Stimulated activated CD4-positive, alpha-beta T cell treated with anti-CD3 and anti-CD28 coated beads, Interleukin-15, amount 100 ng/mL, for 48 hours (primary cell): ENCODE measurements at places on chromosomes 12 and 14.

DNA sequence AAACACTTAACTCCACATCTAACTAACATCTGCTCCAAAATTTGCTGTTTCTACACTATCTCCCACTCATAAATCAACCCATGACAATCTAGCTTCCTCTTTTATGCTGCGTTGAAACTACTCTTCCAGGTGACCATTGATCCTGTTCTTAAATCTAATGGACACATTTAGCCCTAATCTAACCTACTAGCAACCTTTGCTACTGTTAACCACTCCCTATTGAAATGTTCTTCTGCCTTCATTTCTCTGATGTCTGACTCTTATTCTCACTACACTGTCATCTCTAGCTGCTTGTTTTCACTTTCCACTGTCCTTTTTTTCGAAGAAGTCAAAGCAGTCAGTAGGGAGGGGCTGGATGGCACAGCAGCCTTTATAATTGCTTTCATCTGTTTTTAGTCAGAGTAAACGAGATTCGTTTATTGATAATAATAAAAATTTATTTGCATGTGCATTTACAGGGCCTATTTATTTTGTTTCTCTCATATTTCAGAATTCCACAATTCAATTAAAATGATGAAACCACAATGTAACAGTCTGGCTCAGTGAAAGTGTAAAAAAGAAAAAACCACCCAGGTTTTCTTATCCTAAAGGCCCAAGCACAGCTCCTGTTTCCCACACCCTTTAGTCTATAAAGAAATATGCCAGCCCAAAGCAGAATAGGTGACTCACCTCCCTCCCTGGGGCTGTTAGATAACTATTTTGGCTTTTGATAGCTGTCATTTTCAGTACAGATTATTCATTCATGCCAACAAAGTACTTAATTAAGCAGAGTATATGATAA, 44.9 kb downstream of the ATP2B1 start:
- DNase-seq = no peak

DNA sequence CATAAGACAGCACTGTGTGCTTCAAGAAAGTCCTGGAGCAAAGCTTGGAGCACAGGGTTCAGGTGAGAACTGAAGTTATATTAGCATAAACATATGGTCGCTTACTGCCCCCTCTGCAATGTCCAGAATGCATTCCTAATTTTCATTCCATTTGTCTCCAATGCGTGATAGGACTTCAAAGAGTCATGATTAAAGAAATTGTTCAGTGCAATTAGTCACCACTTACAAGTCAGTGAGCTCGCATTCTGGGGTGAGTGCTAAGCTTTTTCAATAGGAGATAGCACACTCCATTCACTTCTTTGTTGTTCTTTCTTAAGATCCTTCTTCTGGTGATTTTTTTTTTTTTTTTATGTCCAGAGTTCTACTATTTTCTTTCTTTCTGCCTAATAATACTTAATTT, 398.4 kb downstream of the SYT1 start:
- no peak for DNase-seq

DNA sequence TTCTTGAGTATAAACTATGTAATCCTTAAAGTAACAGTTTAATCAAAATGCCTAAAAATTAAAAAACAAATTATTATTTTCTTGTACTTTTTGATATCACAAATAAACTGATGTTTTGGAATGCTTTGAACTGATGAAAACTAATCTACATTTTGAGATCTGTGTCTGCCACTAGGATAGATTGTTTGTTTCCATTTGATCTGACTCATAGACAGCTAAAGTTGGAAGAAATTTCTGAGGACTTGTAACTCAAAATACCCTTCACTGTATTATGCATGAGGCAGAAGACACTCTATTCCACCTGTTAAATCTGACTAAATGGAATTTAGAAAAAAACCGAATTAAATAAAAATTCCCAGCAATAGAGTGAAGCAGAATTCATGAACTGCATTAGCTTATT, 1400.0 kb upstream of the FLRT2 start:
- DNase-seq = no peak

DNA sequence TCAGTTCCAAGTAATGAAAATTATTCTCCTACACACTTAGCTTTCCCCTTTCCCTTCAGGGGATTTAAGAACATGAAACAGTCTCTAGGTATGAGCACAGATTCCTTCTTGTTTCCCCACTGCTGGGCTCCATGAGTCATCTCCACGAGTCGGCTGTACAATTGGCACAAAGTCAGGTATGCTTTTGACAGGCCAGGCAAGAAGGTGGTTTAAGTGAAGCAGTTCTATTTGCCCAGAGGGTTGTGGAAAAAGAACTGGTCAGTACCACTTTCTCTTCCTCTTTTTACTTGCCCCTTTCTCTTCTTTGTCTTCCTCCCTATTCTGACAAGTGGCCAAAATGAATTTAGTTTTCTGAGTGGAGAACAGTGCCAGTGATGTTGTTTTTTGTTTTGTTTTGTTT, 16.3 kb downstream of the DYNC1H1 start:
- no peak for DNase-seq

DNA sequence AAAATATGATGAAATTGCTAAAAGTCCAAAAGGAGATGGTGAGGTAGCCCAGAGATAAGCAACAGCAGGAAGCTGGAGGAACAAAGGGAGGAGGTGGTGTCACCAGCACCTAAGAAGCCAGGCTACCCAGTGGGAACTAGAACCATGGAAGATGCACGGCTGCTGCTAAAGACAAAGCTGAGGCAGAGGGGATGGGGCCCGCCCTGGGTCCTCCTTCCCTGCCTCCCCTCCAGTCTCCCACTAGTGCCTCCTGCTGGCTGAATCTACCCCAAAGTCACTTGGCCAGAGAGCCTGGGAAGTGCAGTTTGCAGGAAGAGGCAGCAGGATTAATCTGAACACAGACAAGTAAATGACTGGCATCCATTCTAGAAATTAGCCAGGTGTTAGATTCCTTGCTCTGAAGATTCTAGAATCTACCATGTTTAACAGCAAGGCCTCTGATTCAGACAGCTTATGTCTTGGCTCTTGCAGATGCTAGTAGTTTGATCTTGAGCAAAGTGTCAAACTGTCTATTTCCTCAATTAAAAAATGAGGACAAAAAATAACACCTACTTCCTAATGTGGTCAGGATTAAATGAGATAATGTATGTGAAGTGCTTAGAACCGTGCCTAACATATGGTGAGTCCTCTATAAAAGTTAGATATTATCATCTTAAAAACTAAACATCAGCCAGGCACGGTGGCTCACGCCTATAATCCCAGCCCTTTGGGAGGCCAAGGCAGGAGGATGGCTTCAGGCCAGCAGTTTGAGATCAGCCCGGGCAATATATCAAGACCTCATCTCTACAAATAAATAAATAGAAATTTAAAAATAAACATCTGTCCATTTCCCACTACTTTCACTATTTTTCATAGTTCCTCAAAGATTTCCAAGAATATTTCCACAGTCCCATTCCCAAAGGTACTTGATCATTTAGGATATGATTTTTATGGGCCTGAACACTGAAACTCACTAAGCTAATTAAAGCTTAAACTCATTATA, 5.8 kb upstream of the LRP10 start:
- no peak for DNase-seq

- no peak for DNase-seq
Measured at GRCh38 chr14:61950340-61950739, 188.1 kb downstream of the SNAPC1 start.

DNA sequence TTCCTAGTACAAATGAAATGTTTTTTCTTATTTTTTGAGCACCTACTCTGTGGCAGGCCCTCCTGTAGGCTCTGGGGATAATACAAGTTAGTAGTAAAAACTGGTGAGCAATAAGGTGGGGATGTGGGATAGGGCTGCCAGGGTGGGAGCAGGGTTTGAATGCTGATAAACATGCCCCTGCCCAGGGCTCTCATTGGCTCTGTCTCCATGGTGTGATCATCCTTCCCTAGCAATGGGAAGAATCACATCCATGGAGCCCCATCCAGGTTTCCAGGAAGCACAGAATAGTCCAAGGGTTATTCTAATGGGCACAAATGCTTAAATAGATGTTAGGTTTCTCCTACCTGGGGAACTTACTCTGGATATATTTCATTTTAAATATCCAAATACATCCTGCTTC, 45.5 kb downstream of the GIT2 start:
- no peak for DNase-seq

- DNase-seq = no peak
Measured at GRCh38 chr12:119204671-119205285, 26.0 kb downstream of the HSPB8 start.

GRCh38 chr12:127717278-127717677, 549.7 kb upstream of the TMEM132C start:
- DNase-seq = no peak

DNA sequence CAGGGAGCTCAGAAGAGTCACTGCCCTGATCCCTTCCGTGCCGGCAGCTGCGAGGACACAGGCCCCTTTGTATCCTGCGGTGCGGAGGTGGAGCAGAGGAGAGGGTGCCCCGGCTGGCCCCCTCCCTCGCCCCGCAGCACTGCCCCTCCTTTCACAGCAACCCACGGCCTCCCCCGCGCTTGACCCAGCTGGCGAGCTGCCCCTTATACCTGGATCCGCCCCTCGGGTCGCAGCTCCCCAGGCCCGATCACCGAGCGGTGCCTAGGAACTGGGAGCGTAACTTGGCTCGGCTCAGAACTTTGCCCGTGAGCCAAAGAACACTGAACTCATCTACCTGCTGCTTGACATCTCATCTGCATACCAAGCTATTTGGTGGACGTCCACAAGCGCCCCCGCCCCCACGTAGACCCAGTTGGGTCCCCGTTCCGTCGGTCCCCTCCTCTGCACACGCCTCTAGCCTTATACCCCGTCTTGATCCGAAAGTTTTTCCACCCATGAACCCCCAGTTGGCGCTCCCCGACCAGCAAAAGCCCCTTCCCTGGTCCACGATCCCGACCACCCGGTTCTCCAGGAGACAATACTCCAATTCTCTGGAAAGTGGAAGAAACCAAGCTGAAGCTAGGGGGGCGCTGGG, 697 bp upstream of the DNAJC14 start:
- DNase-seq = peak; percentile 18

DNA sequence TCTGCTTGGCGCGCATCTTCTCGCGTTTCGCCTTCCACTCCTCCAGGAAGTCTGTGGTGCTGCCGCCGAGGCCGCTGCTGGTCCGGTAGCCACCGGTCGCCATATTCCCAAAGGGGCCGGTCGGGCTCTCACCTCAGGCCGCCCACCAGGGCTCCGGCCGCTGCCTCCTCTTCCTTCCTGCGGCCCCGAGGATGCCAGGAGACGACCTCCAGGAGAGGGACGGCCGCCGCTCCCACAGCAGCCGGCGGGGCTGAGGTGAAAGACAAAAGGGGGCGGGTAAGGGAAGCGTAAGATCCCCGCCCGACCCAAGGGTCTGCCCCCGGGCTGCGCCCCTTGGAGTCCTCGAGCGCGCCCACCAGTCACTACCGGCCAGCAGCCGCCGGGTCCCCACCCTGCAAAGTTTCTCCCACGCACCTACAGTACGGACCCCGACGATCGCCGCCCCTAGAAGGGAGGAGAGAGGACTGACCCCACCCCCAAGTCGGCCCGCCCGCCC, 574 bp downstream of the PAWR start:
- DNase-seq = no peak

DNA sequence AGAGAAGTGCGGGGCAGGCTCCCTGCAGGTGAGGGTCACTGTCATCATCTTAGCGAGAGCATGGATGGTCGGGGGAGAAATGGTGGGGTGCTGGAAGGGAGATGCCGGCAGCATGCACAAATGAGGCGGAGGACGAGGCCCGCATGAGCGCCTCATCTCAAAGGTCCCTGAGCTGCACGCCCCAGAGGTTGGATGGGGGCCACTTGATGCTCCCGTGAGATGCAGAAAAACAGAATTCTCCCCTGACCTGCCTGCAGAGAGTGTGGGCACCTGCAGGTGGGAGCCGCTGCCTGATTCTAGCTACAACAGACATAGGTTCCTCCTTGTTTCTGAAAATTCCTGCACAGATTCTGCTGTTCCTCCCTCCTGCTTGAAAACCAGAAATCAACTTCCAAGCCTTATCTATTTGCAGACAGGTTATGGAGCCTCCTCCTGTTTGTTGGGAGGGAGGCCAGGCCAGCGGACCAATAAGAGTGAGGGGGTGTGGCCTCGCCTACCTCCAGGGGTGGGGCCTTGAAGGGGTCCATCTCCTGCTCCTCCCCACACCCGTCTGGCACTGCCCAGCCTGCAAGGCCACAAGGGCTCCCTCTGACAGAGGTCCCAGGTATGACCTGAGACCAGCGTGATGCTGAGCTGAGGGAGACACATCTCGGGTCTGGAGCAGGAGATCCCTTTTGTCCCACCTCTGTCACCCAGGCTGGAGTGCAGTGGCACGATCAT, 67.2 kb downstream of the KDM2B start:
- DNase-seq = no peak

DNA sequence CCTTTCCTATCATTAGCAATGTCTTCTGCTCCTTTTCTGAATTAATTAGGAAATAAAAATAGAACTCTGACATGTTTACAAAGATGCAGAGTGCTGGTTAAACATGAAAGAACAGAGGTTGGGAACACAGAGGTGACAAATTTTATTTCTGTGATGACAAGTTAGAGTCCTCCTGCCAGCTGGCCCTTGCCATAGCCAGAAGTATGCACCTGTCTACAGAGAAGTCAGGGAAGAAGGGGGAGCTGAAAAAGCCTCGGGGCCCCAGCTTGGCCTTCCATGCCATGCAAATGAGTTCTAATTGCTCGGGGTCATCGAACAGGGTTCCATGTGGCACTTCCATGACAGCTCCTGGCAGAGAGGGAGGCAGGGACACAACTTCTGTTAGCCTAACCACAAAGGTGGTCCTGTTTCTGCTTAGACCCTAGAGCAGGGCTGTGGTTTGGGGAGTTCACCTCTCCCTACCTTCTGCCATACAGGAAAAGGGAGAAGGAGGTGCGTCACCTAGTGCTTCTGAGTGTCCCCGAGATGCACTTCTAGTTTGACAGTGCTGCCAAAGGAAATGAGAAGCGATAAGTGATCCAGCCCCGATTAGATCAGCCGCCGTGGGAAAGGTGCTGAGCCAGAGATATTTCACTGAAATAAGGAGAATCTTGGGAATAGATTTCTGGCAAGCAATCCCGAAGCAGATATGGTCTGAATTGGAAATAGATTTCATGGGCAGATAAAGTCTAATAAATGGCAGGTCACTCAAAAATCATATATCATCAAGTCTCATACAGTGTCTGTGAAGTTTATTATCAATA, 155.8 kb upstream of the FOXN3 start:
- DNase-seq = no peak

DNA sequence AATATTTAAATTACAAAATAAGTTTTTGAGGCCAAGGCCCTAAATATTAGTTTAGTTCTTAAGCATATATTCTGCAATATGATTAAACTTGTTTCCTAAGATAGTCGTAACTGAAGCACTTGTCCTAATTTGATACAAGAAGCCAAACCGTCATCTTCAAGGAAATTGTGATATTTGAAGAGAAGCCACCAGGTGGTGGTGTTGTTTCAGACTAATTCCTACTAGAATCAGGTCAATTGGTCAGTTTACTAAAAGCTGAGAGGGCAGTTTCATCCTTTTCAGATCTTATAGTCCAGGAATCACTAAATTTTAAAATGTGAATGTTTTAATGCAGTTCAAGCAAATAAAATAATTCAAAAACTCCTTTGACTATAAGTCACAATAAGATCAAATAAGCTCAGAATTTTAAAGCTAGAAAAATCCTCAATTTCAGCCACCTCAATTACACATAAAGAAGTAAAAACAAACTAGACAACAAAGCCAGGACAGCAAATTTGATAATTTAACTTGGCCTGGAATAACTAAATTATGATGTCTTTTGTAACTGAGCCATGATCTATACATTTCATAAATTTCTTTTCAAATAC, 7.1 kb upstream of the ARL1 start:
- no peak for DNase-seq
